DMS53 (cell line): ENCODE measurements at places on chromosomes 6 and 20.

DNA sequence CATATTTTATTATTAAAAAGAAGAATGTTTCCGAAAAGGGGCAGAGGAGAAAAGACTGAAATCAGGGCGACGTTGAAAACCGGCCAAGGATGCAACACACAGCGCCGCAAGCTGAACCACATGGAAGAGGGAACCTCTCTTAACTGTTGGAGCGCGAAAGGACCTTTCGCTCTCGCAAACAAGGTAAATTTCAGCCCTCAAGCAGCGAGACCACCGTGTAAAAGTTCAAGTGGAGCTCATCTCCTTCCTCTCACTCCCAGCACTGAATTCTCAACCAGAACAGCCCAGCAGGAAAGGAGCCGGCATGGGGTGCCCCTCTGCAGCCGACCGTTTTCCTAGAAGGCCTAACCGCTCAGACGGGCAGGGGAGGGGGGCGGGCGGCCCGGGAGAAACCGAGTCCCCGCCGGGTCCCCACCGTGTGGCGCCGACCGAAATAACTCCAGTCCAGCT, 621 bp downstream of the GPR63 start:
- DNase-seq, result peak; percentile 48

DNA sequence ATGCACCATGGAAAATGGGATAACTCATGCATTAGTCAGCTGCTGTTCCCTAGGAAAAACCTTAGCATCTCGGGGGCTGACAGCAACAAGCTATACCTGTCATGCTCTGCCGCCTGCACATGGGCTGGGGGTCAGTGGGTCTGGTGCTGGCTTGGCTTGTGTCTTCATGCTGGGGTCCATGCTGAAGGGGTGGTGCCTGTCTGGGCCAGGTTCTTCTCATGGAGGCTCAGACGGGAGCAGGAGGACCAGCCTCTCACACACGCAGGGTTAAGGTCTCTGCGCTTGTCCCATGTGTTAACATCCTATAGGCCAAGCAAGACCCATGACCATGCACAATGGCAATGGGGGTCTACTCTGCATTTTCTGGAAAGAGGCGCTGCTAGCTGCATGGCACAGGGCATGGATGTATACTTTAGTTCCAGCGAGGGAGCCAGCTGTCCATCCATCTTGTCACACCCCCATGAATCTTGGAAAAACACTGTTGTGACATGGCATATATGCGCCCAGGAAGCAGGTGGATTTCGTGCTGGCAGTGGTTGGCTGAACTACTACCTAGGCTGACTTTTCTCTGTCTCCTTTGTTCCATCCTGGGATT, 24.6 kb upstream of the CST3 start:
- no peak for DNase-seq

- no peak for DNase-seq
These were observed 72.5 kb upstream of the UST start for GRCh38 chr6:148674306-148674705.

DNA sequence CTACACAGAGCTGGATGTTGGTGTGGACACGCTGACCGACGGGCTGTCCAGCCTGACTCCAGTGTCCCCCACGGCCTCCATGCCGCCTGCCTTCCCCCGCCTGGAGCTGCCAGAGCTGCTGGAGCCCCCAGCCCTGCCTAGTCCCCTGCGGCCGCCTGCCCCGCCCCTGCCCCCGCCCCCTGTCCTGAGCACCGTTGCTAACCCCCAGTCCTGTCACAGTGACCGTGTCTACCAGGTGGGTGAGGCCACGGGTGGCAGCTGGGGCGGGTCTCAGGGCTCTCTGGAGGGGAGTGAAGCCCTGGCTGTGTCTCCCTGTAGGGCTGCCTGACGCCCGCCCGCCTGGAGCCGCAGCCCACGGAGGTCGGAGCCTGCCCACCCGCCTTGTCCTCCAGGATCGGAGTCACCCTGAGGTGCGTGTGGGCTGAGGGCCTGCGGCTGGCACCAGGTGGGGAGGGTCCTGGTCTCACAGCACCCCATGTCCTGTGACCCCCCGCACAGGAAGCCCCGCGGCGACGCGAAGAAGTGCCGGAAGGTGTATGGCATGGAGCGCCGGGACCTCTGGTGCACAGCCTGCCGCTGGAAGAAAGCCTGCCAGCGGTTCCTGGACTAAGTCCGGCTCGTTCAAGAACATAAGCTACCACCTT, 2.9 kb downstream of the SLC2A4RG start:
- DNase-seq, result no peak

DNA sequence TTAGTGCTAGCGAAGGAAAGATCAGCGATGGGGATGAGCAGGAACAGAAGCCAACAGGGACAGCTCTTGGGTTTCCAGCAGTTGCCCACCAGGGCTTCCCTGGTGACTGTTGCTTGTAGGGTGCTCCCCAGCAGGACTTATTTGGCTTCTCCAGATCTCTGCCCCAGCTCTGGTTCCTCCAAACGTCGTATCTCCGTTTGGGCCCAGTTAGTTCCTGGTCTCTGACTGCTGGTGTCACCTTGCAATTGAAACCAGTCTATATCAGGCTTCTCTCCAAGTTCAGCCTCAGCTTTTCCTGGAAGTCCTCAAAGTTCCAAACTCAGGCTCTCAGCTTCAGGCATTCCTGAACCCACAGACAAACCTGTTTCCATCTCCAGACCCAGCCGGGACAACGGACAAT, 70.8 kb upstream of the NXT1 start:
- no peak for DNase-seq

DNA sequence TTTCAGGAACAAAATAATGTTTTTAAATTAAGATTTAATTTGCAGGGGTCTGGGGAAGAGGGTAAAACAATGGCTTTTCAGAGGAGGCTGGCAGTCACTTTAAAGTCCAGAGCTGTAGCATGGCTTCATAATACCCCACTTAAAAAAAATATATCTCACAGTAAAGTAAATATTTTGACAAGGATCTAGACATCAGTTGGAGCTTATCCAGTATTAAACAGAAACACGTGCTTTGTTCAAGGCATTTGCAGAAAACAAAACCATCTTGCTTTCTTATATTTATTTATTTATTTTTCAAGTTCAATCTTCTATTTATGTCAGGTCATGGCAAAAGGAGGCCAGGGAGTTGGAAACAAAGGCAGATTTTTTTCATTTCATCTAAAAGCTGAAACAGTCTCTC, 53.3 kb upstream of the PRL start:
- DNase-seq, result peak; percentile 78

DNA sequence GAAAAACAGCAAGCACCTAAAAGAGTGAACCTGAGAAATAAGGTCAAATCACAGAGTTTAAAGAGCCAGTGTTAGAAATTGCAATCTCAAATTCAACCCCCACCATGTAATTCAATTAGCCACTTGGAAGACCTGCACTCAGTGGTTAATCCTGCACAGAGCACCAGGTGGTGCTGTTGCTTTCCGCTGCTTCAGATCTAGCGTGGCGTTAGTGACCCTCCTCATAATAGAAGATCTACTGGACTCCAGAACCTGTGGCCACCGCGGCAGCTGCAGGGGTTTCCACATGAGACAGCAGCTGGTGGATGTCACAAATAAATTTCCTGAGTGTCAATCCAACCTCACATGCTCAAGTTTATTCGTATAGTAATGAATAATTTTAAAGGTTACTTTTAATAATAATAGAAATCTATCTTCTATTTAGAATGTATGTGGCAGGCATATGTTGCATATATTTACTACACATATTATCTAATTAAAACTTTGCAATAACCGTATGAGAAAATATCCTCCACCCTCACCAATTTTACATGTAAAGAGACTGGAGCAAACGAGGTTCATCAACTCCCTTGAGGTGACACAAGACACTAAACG, 84.4 kb downstream of the SYNE1 start:
- peak; percentile 81 for DNase-seq

- no peak for DNase-seq
These were observed 112.9 kb downstream of the RCAN2 start for GRCh38 chr6:46378161-46378881.

GRCh38 chr6:82875573-82876185, 190.0 kb downstream of the UBE3D start:
- DNase-seq, result peak; percentile 80

DNA sequence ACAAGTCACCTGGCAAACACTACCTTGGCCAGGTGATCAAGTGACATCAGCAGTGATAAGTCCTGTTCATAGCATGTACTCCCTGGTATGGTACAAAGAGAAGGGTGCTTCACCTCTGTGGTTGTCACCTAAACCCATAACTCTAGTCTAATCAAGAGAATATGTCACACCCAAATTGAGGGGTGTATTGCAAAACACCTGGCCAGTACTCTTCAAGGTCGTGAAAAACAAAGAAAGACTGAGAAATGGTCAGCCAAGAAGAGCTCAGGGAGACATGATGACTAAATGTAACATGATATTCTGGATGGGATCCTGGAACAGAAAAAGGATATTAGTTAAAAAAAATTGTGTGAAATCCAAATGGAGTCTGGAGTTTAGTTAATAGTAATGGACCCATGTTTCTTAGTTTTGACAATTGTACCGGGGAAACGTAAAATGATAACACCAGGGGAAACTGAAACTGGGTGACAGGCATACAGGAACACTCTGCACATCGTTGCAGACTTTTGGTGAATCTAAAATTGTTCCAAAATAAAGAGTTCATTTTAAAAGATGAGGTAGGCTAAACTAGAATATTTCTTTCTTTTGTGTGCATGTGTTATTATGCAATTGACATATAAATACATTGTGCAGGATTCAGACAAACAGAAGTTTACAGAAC, 262.0 kb downstream of the CDC5L start:
- peak; percentile 50 for DNase-seq

GRCh38 chr6:26296857-26297648, 67.9 kb upstream of the BTN3A2 start:
- DNase-seq, result peak; percentile 70

- DNase-seq, result no peak
These were observed 3.8 kb downstream of the TRAF3IP2 start for GRCh38 chr6:111601886-111602285.

DNA sequence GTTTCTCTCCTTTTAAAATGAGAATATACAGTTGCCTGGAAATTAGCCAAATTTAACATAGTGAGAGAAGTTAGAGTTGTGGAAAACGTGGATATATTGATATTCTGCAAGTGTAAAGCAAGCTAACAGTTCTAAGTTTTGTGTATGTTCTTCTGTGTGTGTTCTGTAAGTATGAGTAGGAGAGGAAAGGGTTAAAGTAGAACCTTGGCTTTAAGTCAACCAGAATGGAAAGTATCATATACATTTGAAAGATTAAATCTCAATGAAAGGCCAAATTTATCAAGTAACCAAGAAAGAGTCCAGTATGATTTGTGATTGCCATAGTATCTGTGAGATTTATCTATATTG, 30.0 kb upstream of the BAG2 start:
- no peak for DNase-seq

DNA sequence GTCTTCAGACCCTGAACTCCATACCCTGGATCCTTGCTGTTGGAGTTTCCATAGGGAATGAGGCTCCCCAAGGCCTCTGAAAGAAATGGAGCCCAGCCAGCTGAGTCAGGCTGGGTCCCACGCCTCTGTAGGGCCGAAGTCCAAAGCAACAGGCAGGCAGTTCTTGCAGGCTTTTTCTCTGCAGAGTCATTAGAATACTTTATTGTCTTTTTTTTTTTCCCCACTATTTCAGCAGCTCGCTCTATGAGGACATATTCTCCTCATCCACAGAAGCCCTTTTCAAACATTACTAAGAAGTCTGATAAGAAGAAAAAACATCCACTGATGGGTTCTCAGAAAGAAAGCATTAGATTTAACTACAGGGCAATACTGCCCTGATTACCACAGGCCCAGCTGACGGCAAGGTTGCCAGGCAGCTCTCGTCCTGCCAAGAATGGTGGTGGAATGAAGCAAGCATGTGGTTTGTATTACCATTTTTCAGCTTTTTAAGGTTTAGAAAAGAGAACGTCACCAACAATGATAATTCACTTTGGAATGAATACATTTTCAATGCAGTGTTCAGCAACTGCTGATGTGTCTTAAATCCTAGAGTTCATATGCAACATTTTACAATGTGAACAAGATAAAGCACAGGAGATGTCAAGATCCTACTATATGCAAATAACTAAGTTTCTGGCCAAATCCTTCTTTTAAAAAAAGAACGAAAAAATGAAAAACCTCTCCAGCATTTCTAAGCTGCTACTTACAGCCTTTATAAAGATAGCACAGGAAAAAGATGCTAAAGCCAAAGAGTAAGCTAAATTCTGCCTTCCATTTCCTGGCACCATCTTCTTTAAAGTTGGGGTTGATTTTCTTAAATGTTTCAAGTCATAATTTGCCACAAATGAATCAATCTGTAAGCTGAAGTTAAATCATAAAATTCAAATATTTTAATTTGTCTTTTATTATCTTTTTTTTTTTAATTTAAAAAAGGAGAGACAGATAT, 223.6 kb upstream of the CITED2 start:
- no peak for DNase-seq

GRCh38 chr6:132268209-132268608, 133.1 kb downstream of the MOXD1 start:
- DNase-seq, result no peak

DNA sequence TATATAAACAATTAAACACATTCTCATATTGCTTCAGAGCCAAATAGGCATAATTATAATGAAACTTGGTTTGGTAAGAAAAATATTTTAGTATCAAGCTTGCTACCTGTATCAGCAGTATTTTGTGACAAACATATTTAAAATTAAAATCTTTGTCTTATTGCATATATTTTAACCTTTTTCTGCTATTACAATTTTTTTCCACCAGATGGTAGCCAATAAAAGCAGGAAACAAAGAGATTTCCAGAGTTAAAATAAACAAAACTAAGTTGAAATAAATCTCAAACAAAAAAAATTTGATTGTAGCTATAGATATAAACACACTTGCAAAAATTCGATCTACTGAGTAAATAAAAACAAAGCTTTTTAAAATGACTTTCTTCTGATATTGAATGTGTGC, 491.3 kb upstream of the GJE1 start:
- DNase-seq, result no peak

DNA sequence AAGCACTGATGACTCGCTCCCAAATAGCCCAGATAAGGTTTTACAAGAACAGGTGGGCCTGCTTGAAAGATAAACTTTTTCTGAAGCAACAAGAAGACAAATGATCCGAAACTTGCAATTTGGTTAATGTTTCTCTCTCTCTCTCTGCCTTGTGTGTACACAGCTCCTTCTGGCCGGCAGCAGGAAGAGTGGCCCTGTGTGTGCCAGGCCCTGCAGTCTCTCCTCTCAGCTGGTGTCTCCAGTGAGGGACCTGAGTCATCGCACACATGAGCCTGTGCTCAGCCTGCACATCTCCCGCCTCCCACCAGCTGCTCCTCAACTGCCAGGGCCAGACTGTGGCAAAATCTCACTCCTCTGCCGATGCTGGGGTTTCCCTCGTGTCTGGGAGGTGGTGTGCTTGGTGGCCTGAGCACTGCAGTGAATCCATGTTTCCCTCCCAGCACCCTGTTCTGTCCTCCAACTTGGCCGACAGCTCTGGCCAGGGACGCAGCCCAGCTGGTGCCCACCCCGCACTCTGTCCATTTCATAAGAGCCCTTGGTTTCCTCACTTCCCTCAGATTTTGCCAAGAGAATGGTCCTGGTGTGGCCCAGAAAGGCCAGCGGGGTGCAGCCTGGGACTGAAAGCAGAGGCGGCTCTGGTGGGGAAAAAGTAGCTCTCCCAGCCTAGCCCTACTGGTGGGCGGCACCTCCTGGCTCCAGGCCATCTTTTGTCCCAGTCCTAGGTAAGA, 49.4 kb downstream of the ERMARD start:
- DNase-seq, result peak; percentile 93

GRCh38 chr6:17212546-17213371, 68.4 kb upstream of the RBM24 start:
- DNase-seq, result no peak
